ENCODE measurements at places on chromosomes 3 and 15.

GRCh38 chr15:28017423-28017924 lies 81.6 kb downstream of the OCA2 start:
- no peak for DNase-seq

DNA sequence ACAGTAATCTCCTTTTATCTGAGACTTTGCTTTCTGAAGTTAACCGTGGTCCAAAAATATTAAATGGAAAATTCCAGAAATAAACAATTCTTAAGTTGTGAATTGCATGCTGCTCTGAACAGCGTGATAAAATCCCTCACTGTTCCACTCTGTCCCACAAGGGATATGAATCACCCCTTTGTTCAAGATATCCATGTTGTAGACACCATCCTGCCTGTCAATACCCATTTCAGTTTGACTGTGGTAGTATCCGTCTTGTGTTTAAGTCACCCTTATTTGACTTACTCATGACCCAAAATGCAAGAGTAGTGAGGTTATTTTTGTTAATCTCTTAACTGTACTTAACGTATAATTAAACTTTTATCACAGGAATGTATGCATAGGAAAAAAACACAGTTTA lies 435.0 kb downstream of the SHQ1 start:
- peak; percentile 51 for DNase-seq

GRCh38 chr15:57675481-57676181 lies 30.9 kb upstream of the POLR2M start:
- DNase-seq, result no peak

DNA sequence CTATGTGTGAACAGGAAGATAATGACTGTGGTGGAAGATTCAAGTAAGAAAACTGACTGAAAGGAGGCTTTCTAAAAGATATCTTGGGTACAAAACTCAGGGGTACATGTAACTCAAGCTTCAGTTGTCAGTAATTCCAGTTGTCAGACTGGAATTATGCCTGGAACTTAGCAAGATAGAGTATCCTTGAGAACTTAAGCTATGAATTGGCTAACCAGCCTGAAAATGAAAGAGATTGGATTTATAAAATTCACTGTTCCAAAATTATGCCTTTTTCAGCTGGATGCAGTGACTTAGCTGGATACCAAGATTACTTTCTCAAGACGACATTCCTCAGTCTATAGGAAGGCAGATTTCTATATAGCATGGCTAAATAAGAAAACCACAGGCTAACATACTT lies 221.9 kb upstream of the ZBTB20 start:
- DNase-seq, result no peak

DNA sequence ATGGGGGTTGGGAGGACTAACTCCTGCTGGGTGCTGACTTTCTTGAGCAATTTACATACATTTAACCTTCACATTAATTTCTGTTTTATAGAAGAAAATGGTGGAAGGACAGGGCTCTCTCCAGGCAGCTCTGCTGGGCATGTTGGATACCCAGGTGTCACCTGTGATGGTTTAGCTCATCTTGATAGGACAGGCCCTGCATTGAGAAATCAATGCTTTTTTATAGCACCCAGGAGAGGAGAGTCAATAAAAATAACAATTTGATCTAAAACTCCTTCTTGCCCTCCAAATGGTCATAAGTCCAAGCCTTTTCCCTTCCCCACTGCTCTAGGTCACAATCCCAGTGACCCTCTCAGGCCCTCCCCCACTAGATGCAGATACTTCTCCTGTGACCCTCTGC lies 48.3 kb upstream of the RBP1 start:
- DNase-seq, result no peak

- peak; percentile 33 for DNase-seq
These were observed 8.7 kb upstream of the FLNB start for GRCh38 chr3:57999417-58000115.

GRCh38 chr3:113096188-113096892 lies 105.6 kb downstream of the GTPBP8 start:
- peak; percentile 78 for DNase-seq

DNA sequence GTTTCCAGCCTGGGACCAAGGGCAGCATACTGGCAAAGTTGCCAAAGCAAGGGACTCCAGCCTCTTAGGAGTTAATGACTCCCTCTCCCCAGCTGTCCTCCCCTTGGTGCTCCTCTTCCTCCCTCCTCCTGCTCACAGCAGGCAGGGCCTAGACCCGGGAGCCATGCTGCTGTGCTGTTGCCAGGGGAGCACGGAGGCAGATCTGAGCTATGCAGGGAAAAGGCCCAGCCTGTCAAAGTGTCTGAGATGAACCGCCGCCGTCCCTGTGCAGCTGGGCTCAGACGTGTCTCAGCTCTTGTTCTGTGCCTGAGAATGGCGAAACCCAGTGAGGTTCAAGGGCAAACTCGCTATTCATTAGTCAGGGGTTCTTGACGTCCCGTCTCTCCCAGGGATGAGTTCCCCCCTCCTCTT lies 60.8 kb upstream of the POLG start:
- no peak for DNase-seq

GRCh38 chr15:73716417-73716816 lies 32.2 kb downstream of the CD276 start:
- no peak for DNase-seq
